ENCODE measurements at places on chromosomes 12 and 14.

DNA sequence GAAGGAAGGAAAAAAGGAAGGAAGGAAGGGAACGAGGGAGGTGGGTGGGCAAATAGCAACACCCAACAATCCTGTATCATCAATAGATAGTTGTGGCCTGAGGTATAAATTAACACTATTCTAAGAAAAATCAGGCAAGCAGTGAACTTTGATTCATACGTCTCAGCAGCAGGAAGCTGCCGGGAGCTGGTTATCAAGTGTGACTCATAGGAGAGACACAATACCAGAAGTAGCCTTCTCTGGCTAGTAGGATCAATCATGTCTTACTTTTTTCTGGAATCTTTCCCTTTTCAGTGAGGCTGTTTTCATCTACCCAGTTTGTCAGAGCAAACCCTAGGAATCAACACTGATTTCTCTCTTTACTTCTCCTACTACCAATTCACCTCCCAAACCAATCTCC lies 780.5 kb downstream of the NRXN3 start:
- no peak for DNase-seq

DNA sequence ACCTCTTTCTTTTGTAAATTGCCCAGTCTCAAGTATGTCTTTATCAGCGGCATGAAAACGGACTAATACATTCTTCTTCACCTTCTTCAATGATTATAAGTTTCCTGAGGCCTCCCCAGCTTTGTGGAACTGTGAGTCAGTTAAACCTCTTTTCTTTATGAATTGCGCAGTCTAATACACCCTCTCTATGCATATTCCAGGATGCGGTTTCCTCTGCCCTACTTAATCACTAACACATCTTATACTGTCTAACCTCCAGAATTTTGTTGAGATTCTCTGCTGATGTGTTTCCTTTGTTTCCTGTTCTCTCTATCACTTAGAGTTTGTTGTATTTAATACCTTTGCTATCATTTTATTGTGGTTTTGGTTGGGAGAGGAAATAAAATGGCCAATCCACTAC lies 145.4 kb downstream of the AEBP2 start:
- DNase-seq: no peak

- no peak for DNase-seq
These were observed 30.0 kb downstream of the DTX1 start for GRCh38 chr12:113086249-113087164.

DNA sequence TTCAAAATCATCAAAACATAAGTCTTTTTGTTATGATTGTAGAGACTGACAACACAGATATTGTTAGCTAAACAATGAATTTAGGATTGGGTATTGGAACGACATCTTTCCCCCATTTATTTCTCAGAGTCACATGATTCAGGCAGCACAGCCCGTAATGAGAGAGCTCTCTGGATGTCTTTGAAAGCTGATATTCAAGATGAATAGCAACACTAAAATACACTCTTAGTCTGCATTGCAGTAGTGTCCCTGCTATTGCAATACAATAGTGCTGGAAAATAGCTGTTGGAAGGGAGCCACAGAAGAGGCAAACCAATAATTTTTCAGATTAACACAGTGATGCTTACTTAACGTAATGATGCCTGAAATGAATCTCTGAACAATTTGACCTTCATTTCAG lies 9.9 kb downstream of the GTSF1 start:
- DNase-seq: no peak

- no peak for DNase-seq
These were observed 15.5 kb downstream of the SCAF11 start for GRCh38 chr12:45974883-45975282.

- no peak for DNase-seq
These were observed 81.0 kb downstream of the PTPRR start for GRCh38 chr12:70839544-70839943.

DNA sequence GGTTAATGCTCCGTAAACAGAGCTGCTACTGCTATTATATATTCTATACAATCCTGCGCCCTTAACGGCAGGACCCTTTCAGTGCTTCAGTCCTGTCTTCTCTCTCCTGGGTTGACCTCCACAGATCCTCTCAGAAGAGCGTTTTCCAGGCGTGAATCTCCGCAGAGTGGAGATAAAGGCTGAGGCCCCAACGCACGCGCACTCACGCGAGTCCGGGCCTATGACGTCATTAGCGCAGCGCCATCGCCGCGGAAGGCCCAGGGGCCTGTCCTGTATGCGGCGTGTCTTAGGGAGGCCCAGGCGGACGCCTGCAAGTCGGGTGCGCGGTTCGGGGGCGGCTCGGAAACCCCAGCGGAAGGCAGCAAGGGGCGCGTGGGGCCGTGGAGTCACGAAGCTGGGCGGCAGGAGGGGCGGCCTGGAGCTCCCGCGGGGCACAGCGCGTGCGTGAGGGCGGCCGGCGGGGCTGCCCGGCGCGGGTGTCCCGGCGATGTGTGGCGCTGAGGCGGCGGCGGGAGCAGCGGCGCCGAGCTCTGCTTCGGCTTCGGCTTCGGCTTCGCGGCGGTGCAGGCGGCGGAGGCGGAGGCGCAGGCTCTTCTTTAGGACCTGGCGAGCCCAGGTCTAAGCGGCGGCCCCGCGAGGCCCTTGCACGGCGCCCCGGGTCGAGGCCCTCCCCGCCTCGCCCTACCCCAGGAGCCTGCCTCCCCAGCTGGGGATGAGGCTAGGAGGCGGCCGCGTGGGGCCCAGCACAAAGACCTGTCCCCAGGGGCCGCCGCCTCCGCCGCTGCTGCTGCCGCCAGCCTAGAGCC lies at the start of gene MAPKAPK5:
TSS of gene MAPKAPK5 (plus strand) at position 479 of the 806 bp plus-strand sequence. CDS start 506 bp downstream, outside the sequence.
- peak; percentile 91 for DNase-seq

GRCh38 chr14:71324767-71325272 lies 417.6 kb downstream of the PCNX1 start:
- no peak for DNase-seq

- DNase-seq: peak; percentile 79
These were observed 13.2 kb upstream of the SERPINA3 start for GRCh38 chr14:94598816-94599655.

GRCh38 chr14:106491851-106492250 lies 965.5 kb downstream of the TMEM121 start:
- DNase-seq: no peak

DNA sequence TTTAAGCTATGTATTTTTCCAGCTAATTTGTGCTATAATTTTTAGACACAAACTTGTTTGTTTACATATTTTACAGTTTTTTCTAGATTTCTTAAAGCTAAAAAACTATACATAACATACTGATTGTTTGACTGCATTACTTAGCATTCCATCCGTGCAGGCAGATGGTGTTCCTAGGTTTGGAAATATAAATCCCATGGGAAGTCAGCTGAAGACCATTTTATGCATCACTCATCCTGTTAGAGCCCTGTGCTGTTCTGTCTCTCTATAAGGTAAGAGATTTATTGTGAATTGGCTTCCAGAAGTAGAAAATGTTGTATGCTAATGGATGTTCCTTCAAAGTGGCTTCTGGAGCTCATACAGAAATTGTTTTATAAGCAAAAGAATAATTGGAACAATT lies 31.1 kb downstream of the RMST start:
- no peak for DNase-seq

DNA sequence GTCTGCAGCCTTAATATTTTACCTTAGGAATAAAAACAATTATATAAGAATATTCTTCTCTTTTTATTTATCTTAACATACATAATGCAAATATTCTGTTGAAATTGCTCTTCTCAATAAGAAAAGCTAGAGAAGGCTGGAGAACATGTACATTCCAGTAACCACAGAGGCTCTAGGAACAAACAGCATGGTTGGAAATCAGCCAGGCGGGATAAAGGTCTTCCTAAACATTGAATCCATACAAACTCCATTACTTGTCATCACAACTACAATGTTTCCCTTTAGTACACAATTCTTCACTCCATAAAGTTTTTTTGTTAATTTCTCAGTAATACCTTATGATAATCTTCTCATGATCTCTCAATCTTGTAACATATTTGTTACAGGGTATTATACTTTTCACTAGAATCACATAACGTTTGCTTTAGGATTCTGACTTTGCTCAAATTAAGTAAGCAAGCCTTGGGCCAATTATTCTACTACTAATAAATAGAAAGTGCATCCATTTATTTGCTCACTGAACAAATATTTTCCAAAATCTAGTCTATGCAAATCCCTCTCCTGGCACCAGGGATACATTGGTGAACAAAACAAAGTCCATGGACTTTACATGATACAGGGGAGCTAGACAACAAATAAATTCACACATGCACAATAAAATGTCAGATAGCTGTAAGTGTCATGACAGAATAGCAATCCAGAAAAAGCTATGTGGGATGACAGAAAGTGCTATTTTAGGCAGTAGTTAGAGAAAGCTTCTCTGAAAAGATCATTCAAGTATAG lies 237.5 kb upstream of the TMTC1 start:
- DNase-seq: no peak

DNA sequence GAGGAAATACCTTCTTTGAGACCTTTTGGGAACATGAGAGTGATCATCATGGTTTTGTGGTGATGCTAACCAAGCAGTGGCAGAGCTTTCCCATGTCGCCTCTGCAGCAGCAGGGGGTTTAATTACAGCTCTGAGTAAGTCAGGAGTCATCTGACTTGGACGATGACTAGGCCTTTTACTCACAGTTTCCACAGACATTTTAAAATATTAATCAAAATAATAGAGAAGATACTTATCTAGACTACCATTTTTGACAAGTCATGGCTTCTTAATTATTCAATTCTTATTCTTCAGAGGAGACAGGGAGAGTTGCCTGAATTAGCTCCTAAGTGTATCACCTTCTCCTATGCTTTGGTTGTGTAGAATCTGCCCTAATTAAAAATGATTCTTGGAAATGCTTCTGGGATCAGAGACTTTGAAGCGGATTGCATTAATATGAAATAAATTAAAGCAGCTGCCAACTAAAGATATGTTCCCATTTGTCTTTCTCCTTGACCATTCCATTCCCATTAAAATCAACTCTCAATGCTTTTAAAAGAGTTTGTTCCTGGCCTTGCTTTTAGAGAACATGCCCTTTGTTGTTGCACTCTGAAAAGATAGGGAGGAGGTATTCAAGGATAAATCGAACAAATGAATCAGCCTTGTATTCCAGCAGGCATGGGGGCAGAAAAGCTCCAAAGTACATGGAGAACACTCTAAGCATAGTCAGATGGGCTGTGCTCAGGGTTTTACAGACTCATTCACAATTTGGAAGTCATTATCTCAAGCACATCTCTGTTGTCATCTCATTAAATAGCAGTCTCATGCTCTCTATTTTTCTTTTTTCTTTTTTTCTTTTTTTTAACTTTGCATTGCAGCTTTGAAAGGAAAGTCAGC lies 7.7 kb upstream of the IFNG-AS1 start:
- DNase-seq: no peak

DNA sequence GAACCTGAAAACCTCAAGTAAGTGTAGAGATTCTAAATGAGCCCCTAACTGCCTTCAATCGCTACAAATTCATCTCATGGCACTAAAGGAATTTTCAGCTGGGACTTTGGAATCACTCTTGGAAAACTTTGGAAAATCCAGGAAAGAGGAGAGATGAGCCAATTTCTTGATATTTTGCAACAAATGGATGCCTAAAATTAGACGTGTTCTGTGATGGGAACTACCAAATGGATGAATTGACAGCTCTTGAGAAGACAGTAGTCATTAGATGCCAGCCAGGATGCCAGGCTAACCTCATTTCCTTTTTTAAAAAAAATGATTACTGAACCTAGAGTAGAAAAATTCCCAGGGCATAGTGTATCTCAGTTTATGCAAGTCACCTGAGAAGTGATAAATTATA lies 78.3 kb downstream of the NPAS3 start:
- DNase-seq: no peak

DNA sequence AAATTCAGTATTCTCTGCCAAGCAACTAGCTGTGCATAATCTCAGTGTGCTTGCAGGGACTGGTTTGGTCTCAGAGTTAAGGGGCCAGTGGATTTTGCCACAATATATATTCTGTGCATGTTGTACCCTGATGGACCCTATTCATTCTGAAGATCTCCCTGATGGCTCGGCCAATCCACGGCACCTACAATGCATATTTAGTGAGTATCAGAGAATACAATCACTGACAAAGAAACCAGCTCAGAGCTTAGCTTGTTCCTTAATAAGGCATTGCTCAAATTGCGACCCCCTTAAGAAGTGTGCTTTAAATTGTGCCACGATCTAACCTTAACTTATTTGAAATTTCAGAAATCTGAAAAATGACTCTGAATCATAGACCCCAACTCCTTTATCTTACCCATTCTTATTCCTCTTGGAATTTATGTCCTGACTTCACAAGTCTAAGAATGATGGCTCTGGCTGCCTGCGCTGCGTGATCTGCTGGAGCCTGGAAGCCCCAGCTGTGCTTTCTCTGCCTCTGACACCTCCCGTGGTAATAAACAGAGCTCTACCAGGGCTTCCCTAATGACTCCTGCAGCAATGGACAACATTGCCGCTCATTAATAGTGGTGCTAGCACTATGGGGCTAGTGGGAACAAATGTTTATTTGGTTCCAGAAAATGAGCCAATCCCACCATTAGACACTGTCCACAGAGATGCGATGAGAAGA lies 9.0 kb upstream of the DCAF4 start:
- no peak for DNase-seq

GRCh38 chr12:34051486-34051885 lies 29.2 kb downstream of the ALG10 start:
- no peak for DNase-seq

DNA sequence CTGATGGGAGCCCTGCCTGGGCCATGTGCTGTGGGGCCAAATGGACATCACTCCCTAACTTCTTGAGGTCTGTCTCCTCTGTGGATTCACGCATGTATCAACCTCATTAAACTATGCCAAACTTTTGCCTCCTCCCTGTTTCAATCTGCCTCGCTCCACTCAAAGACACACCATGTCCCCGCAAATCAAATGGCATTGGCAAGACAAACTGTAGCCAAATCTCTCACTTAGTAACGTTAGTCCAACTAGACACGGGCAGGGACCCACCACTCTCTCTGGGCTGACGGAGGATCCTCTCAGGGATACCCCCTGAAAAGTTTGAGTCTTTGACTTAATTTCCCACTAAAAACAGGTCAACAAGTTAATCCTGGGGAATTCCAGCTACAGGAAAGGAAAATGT lies 8.0 kb downstream of the ZBTB39 start:
- DNase-seq: no peak

DNA sequence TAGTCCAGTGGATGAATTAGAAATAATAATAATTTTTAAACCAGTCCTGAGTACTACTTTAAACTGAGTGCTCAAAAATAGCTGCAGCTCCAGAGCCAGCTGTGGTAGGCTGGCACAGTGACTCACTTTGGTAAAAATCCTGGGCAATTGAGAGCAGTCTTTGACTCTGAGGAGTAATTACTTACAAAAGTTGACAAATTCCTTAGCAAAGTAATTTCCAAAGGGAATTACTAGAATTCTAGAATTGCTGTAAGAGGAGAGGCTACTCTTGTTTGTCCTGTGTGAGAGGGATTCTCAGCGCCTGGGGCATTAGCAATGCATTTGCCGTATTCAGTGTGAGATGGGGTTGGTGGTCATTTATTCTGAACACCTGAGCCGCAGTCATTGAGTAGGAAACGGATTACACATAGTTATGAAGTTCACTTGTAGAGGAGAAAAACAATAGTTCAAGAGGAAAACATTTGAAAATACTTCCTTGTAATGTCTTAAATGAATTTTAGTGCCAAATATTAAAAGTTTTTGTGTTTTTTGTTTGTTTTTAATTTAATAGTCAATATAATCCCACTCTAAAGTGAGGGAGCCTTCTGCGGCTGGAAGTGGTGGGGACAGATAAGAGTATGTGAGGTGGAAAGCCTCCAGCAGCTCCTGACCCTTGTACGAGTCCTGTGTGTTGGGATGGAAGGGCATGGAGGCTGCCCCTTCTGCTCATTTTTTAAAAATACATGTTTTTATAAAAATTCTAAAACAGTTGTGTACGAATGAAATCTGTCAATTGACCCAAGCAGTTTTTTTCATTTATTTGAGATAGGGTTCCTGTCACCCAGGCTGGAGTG lies 41.9 kb downstream of the EID3 start:
- DNase-seq: no peak
